ENCODE measurements at places on chromosomes 2 and 18. TPM values are rescaled to one million over a fixed set of nuclear protein-coding genes. Genes with fewer than 3 reads are reported as not detected.

DNA sequence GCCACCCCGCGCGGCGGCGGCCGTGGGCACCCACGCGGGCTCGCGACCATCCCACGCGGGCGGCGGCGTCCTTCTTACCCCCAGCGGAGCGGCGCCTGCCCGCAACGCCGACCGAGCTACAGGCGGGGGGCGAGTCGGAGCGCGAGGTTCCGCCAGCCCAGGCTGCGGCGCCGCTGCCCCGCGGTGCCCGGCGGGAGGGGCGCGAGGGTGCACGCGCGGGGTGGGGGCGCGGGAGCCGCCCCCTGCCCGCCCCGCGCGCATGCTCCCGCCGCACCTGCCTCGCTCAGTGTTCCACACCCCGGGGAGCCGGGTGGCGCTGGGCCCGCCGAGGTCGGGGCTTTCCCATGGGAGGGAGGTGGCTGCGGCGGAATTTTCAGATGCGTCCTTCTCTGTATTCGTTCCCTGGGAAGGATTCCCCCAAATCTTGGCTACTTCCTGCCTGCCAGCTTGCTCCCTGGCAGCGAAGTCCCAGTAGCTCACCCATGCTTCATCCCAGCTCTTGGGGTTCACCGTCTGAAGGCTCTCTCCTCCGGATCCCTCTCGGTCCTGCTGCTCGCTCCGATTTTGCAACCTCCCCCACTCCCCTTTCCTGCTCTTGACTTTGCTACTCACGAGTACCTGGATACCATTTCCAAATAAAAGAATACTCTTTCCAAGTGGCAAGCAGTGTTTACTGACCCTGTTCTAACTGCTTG, at the start of gene L3MBTL4:
Gene L3MBTL4 (minus strand): TSS at position 189 of the 695 bp plus-strand sequence. CDS start 103,286 bp downstream, outside the sequence.
- peak within 1 kb of the TSS; percentile 91 for H3K4me3 ChIP-seq
- no peak within 1 kb of the TSS for H3K27ac ChIP-seq
- H3K36me3 ChIP-seq, result peaks cover 12% of the 10 kb centered on the region
- peaks cover 8% of the 10 kb centered on the region for H3K4me1 ChIP-seq
- DNase-seq, result peak; percentile 14

GRCh38 chr2:192749611-192750200, 555.0 kb upstream of the TMEFF2 start:
- no peaks in the 10 kb centered on the region for H3K4me1 ChIP-seq
- no peak overlapping the region for H3K4me3 ChIP-seq
- no peaks in the 10 kb centered on the region for H3K27me3 ChIP-seq

DNA sequence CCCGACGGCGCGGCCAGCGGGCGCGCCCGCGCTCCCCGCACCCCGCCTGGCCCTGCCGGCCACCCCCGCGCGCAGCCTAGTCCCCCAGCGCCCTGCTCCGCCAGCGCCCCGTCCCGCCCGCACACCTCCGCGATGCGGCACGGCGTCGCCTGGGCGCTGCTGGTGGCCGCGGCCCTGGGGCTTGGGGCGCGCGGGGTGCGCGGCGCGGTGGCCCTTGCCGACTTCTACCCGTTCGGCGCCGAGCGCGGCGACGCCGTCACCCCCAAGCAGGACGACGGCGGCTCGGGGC, 232 bp downstream of the SNED1 start:
- no peak overlapping the region for H3K4me3 ChIP-seq
- H3K36me3 ChIP-seq, result peaks cover 10% of the 10 kb centered on the region
- H3K27ac ChIP-seq, result no peak overlapping the region
- peaks cover 19% of the 10 kb centered on the region for H3K27me3 ChIP-seq

DNA sequence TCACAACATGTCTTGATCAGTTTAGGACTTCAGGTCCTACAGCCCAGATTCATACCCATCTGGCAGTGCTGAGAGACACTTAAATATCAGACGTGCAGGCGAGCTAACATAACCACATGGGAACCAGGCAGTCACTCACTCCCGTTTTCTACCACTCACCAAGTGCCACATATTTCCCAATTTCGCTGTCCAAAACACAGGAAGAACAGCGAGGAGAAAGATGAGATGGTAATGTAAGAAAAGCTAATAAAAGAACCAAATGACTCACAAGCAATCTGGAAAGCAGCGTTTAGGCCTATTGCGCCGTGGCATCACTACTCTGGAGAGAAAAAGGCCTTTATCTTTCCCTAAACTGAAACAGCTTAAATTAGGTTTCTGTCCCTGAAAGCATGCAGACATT, 647.8 kb upstream of the SLC39A10 start:
- no peak for DNase-seq
- H3K4me3 ChIP-seq, result no peak overlapping the region
- no peaks in the 10 kb centered on the region for H3K27me3 ChIP-seq

DNA sequence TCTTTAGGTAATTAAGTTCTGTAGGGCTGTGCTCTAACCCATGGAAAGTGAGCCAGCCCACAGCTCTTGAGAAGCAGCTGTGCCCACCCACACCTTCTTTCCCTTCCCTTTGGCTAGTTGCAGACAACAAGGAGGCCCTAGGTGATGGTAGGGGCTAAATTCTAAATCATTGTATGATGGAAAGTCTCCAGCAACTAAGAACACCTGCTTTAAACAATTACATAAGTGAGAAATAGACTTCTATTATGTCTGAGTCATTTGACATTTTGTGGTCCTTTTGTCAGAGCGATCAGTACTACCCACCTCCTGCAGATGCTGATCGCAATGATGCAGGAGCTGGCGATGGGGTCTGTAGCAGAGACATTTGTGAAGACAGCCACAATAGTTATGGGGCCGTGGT, 79.6 kb downstream of the TEX51 start:
- H3K36me3 ChIP-seq, result peaks cover 4% of the 10 kb centered on the region
- peaks cover 3% of the 10 kb centered on the region for H3K27me3 ChIP-seq
- H3K4me3 ChIP-seq, result no peak overlapping the region
- H3K27ac ChIP-seq, result peak overlapping the region; percentile 36
- peaks cover 7% of the 10 kb centered on the region for H3K4me1 ChIP-seq

DNA sequence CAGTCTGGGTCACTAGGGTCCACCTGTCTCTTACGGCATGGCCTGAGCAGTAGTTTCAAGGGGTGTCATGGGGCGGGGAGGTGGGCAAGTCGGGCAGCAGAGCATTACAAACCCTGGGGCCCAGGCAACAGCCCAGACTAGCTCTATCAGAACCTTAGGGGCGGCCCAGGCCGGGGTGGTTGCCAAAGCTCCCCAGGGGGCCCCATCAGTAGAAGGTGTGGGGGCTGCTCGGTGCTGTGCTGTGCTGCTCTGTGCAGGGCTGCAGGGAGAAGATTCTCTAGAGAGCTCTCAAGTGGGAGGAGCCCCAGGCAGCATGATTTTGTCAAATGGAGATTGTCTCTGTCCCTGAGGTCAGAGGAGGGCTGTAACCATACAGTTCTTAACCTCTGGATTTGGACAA, 36.4 kb upstream of the SLC14A1 start:
- H3K27me3 ChIP-seq, result peaks cover under 1% of the 10 kb centered on the region
- no peaks in the 10 kb centered on the region for H3K36me3 ChIP-seq
- H3K4me3 ChIP-seq, result no peak overlapping the region
- DNase-seq, result no peak
- no peak overlapping the region for H3K27ac ChIP-seq
- no peaks in the 10 kb centered on the region for H3K4me1 ChIP-seq

DNA sequence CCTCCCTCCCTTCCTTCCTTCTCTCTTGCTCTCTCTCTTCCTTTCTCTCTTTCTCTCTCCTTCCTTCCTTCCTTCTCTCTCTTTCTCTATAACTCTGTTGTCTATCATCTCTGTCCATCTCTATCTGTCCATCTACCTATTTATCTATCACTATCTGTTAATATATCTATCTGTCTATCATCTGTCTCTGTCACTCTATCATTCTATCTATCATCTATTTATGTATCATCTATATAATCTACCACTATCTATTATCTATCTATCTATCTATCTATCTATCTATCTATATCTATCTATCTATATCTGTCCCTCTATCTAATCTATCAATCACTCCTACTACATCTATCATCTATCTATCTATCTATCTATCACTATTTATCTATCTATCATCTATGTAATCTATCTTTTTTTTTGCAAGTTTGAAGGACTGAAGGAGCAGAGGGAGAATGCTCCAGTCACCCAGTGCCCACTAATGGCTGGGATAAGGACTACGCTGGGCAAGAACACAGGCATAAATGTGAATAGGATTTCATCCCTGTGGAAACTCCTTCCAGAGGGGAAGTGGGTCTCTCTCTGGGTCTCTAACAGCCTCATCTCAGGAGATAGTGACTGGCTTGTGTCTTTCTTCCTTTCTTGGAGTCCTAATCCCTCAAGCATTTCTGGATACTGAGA, 427.0 kb downstream of the LPIN1 start:
- no peak overlapping the region for H3K4me3 ChIP-seq
- H3K27ac ChIP-seq, result no peak overlapping the region
- no peak for DNase-seq
- peaks cover 22% of the 10 kb centered on the region for H3K4me1 ChIP-seq

GRCh38 chr18:3995476-3996102, 459.5 kb downstream of the DLGAP1 start:
- DNase-seq, result peak; percentile 51
- H3K4me1 ChIP-seq, result peaks cover 5% of the 10 kb centered on the region
- H3K36me3 ChIP-seq, result no peaks in the 10 kb centered on the region
- no peaks in the 10 kb centered on the region for H3K27me3 ChIP-seq
- H3K27ac ChIP-seq, result no peak overlapping the region

- no peaks in the 10 kb centered on the region for H3K36me3 ChIP-seq
- H3K27me3 ChIP-seq, result peaks cover 3% of the 10 kb centered on the region
- H3K4me3 ChIP-seq, result no peak overlapping the region
- no peak overlapping the region for H3K27ac ChIP-seq
- DNase-seq, result no peak
- H3K4me1 ChIP-seq, result peaks cover 26% of the 10 kb centered on the region
Measured at GRCh38 chr2:15092691-15093090, 460.2 kb downstream of the LRATD1 start.

DNA sequence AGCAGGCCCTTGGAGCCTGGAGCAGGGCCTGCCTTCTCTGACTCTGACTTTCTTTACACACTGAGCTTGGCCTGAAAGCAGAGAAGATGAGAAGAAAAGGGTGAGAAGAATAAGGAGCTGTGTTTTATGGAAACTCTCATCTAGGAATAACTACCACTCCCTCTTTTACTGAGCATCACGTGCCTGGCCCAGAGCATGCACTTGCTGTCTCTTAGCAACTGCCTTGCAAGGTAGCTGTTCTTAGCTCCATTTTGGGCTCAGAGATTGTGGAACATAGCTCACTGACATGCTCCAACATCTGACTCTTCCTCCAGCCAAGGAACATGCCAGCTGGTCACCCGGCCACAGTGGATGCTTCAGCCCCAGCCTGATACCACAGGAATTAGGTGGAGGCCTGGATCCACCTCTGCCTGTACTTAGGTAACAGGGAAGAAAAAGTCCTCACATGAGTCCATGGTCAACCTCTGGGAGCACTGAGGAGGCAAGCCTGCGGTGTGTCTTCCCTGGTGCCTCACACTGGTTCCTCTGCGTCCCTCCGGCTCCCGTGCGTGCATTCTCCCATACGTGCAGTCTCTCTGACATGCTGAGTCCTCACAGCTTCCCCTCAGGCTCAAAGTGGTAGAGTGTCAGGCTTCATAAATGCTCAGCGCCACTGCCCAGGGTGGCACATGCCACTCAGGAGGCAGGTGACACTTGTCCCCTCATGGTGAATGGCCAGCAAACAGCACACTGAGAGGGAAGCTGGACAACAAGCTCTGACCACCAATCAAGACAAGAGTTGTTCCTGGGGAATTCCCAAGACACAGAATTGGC, 35.7 kb downstream of the AMER3 start:
- no peaks in the 10 kb centered on the region for H3K36me3 ChIP-seq
- H3K4me3 ChIP-seq, result no peak overlapping the region
- DNase-seq, result no peak
- H3K27me3 ChIP-seq, result peaks cover 4% of the 10 kb centered on the region

GRCh38 chr2:57876313-57876712, 170.3 kb upstream of the VRK2 start:
- H3K4me3 ChIP-seq, result no peak overlapping the region
- H3K4me1 ChIP-seq, result no peaks in the 10 kb centered on the region

- no peak for DNase-seq
- H3K4me3 ChIP-seq, result no peak overlapping the region
- peaks cover 15% of the 10 kb centered on the region for H3K4me1 ChIP-seq
Measured at GRCh38 chr18:23232331-23232730, 97.0 kb downstream of the CABLES1 start.

Gene PDE11A
- total RNA-seq, result 1.7 TPM

Gene AFF3
- 12.2 TPM for total RNA-seq

Gene SLC9A4
- 0.08 TPM for total RNA-seq

Gene SLC4A5
- 4.2 TPM for total RNA-seq

Gene EPAS1
- 280 TPM for total RNA-seq

Gene HDHD2
- total RNA-seq, result 26.0 TPM

Gene TRIM54
- not detected for total RNA-seq

Gene CAVIN2
- 4.4 TPM for total RNA-seq
